ENCODE measurements at places on chromosomes 7 and 10.
A peak's percentile ranks its signal among the peaks of the same experiment; 100 is the strongest.

GRCh38 chr10:68950598-68950997 is 5.4 kb upstream of the DDX21 start:
- no peak for DNase-seq

DNA sequence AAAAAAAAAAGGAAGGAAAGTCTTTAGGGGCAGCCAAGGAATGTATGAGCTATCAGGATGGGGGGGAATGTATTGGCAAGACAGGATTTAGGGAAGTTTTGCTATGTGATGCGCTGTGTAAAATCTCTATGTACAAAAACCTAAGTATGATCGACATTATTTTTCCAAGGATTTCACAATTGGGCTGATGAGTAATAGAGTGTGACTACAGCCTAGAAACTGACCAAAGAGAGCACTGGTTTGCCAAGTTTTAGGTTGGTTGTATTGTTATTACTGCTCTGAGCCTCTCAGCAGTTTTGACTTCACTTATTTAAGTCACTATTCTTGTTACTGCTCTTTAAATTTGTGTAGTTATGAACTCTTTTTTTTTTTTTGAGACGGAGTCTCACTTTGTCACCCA is 107.3 kb downstream of the NRCAM start:
- DNase-seq = no peak

- DNase-seq = no peak
These were observed 21.3 kb upstream of the EFCAB10 start for GRCh38 chr7:105602325-105603305.

- DNase-seq = no peak
These were observed 177.1 kb downstream of the CDK14 start for GRCh38 chr7:90773269-90773668.

- no peak for DNase-seq
These were observed 538.5 kb downstream of the INHBA start for GRCh38 chr7:41164440-41164839.

GRCh38 chr7:26417911-26418413 is 126.3 kb downstream of the SNX10 start:
- no peak for DNase-seq

GRCh38 chr10:110700947-110701616 is 56.9 kb downstream of the RBM20 start:
- no peak for DNase-seq

GRCh38 chr7:128221929-128222403 is 19.1 kb upstream of the LEP start:
- DNase-seq = no peak

GRCh38 chr7:93117852-93118530 is at the start of gene SAMD9:
Gene SAMD9 (minus strand): TSS chr7:93117979. CDS start chr7:93106097, 11,882 bp downstream.
- DNase-seq = peak; percentile 80

DNA sequence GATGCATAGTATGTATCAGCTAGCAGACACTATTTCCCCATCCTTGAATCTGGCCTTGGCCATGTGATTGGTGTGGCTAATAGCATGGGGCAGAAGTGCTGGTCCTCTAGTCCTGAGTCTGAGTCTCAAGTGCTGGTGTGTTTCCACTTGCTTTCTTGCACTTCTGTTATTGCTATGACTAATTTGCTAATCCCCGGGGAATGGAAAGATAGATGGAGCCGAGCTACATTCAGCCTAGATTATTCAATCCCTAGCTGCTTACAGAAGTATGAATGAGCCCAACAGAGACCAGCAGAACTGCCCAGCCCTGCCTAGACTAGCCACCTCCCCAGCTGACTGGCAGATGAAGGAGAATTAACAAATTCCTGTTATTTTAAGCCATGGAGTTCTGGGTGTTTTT is 53.2 kb upstream of the SYPL1 start:
- no peak for DNase-seq

DNA sequence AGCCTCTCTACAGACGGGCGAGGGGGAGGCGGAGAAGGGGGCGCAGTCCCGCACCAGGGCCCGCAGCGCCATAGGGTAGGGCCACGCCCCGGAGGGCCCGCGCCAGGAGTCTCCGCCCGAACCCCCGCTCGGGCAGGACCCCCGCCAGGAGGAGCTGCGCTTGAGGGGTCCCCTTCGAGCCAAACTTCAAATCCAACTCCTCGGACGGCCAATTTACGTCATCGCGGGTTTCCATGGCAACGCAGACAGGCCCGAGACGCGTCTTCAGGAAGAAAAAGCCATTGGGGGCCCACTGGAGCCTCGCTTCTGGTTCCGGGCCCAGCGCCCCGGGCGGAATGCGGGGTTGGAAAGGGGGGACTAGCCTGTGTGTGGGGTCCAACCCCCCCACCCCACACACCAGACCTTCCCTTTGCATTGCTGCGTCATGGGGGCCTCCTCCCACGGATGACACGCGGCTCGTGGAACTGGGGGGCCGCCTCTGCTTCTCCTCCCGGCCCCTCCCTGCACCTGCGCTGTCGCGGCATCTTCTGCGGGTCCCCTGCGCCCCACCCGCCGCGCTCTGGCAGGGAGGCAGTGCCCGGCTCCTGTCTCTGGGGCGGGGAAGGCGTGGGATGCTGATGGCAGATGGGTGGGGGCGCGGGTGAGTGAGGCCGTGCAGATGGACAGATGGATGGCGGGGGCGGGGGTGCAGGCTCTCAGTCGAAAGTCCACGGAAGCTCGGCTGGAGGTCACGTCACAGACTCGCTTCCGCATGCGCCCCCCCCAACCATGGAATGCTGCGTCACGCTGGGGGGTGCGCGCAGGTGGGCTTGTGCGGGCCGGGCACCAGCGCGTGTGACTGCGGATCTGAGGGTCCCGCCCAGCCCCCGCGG is 1.2 kb downstream of the CALY start:
- peak; percentile 86 for DNase-seq

DNA sequence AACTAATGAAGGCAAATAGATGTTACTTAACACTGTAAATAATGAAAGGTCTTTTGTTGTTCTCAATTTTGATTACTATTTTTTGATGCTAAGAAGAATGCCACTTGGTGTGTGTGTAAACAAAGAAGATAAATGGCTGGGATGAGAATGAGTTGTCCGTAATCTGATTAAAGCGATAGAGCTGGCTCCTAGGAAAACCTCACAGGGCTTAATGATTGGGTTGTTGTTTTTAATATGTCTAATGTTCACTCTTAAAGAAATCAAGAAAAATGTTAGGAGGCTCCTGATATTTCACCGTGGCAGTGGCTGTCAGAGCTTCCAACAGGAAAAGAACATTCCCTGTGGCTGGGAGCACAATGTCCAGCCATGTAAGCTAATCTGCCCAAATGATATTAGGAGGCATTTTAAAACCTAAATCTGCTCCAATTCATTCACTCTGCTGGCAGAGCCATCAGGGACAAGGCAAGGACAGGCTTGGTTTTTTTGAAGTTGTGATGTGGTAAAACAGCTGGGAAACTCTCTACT is 243.9 kb downstream of the SNX10 start:
- DNase-seq = no peak

- DNase-seq = no peak
These were observed 204.1 kb downstream of the ZNF365 start for GRCh38 chr10:62578301-62578700.

DNA sequence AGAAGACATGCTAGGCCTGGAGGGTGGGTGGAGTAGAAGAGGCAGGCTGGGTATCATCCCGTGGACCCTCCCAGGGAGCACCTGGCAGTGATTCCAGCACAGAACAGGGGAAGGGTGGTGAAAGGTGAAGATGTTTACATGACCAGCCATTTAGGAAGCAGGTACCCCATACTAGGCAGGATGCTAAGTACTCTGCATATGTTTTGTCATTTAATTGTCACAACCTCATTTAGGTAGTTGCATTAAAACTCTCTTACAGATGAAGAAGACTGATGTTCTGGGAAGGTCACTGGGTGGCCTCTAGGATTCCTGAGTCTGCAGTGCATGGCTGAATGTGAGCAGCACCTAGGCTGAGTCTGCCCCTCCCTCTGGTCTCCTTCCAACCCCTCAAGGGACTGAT is 15.2 kb downstream of the ITPRIP start:
- no peak for DNase-seq

GRCh38 chr10:26378861-26379294 is 59.3 kb upstream of the APBB1IP start:
- no peak for DNase-seq

DNA sequence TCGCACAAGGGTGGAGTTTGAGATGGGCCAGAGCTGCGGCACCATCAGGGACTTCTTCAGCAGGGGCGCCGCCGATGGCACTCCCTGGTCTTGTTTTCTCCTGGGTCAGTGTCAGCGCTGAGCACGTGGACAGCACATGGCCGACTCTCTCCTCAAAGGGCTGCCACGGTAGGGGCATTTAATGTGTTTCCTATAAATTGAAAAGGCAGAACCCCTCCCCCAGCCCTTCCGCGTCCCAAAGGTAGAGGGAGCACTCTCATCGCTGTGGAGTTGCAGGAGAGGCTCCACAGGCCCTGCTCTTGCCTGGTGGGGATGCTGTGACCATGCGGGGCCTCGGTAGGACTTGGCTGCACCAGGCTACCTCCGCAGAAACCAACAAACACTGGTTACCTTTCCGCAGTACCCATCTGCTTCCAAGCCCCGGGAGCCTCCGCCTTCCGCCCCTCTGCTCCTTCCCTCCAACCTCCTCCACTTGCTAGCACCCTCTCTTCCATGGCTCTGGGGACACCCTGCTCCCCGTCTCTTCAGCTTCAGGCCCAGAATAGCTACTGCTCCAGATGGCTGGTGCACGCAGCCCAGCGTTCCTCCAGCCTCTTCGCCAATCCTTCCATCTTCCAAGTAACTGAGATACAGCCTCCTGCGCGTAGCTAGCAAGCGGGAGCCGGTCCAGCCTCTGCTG is 166.3 kb upstream of the ADCY1 start:
- DNase-seq = no peak

GRCh38 chr10:30862486-30862885 is 169.2 kb downstream of the ZNF438 start:
- no peak for DNase-seq

GRCh38 chr10:102615361-102615760 is 28.9 kb upstream of the TRIM8 start:
- no peak for DNase-seq

GRCh38 chr10:101036726-101037125 is 5.7 kb downstream of the SFXN3 start:
- no peak for DNase-seq

DNA sequence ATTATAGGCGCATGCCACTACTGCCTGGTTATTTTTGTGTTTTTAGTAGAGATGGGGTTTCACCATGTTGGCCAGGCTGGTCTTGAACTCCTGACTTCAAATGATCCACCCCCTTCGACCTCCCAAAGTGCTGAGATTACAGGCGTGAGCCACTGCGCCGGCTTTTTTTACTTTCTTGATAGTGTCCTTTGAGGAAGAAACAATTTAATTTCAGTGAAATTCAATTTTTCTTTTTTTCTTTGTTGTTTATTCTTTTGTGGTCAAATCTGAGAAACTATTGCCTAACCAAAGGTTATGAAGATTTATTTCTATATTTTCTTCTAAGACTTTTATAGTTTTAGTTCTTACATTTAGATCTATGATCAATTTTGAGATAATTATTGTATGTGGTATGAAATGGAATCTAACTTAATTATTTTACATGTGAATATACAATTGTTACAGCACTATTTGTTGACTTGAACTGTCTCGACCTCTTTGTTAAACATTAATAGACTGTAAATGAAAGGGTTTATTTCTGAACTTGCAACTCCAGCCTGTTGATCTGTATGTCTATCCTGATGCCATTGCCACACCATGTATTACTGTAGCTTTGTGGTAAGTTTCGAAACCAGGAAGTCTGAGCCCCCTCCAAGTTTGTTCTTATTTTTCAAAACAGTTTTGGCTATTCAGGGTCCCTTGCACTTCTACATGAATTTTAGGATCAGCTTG is 19.8 kb upstream of the RASSF4 start:
- no peak for DNase-seq

- DNase-seq = no peak
These were observed 12.8 kb downstream of the CFTR start for GRCh38 chr7:117492649-117493048.

- DNase-seq = no peak
These were observed 4.6 kb upstream of the ZNF22 start for GRCh38 chr10:44995914-44996669.

GRCh38 chr10:13120786-13121499 is 21.0 kb downstream of the OPTN start:
- no peak for DNase-seq

DNA sequence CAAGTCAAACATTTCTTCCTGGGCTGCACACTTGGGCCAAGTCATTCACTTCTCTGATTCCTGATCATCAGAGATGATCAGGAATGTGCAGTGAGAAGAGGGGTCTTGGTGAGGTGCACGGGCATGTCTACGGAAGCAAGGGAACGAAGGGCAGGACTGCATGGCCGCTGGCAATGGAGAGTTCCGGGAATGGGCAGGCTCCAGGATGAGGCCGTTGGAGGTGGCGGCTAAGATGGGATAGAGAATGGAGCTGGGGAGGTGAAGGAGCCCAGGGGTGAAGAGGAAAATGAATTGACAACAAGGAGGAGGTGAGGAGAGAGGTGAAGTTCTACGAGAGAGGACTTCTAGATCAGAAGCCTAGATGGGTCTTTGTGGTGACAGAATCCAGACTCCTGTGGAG is 260.0 kb downstream of the GRID1 start:
- no peak for DNase-seq

GRCh38 chr7:51226063-51226755 is 90.4 kb downstream of the COBL start:
- no peak for DNase-seq

DNA sequence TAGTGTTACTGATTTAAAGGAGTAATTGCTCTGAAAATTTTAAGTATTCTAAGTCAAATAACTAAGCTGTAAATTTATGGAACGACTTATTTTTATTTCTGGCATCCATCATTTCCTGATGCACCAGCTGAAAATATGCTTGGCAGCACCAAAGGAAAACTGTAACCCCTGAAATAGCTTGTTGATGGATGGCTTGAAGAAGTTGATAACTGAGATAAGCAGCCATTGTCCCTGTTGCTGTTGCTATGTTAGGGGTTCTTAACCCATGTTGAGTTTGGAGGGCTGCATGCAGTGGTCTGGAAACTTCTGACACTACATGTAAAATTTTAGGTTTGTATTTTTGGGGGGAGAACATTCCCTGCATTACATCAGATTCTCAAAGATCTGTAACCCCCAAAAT is 30.6 kb downstream of the RPA3 start:
- DNase-seq = no peak

GRCh38 chr7:35647171-35647574 is 47.8 kb downstream of the HERPUD2 start:
- no peak for DNase-seq

GRCh38 chr10:30897048-30897447 is 134.6 kb downstream of the ZNF438 start:
- DNase-seq = no peak

DNA sequence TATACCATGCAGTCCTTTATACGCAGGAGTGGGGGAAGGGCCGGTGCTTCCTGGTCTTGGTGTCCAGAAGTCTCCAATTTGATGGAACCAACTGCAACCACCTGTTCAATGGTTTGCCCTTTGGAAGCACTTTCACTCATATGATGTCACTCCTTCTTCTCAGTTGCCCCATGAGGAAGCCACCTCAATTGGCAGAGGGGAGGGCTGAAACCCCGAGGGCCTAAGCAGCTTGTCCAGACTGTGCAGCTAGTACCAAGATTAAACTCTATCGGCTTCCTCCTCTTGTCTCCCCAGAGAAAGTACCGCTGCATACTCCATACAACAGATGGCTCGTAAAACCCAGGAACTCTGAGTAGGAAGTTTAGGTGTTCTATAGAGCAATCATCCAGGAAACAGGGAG is 789.4 kb downstream of the TYW1 start:
- DNase-seq = no peak

All from central memory CD4-positive, alpha-beta T cell (primary cell).